ENCODE measurements at places on chromosomes 13 and 19.

GRCh38 chr13:41995946-41996345, 35.0 kb upstream of the VWA8 start:
- no peak for DNase-seq

- DNase-seq, result no peak
Measured at GRCh38 chr19:4061178-4061682, 5.5 kb downstream of the ZBTB7A start.

- no peak for DNase-seq
Measured at GRCh38 chr19:460877-461720, at the start of gene SHC2. TSS of gene SHC2 (minus strand) at chr19:461033. CDS start at chr19:460996, 37 bp downstream.

DNA sequence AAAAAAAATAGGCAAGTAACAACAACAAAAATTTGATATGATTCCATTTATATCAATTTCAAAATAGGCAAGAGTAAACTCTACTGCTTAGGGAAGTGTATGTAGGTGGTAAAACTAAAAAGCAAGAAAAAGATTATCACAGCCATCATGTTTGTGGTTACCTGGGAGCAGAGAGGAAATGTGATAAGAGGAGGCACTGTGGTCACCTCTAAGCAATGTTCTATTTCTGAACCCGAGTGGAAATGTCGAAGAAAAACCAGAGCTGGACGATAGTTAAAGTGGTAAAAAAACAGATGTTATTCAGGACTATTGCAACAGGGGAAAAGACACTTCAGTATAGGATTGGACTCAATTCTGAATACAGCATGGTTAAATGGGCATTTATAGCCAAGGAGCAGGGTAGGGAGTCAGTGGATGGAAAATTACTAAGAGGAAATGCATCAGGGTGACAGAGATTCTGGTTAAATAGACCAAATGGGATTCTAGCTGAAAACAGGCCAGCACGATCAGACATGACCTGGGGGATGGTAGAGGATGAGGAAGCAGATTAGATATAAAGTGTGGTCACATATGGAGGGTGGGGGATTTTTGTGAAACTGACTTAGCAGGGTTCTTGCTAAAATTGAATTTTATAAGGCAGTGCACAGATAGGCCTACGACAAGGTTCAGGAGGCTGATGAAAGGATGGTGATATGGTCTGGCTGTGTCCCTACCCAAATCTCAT, 6.0 kb upstream of the TEX30 start:
- no peak for DNase-seq

DNA sequence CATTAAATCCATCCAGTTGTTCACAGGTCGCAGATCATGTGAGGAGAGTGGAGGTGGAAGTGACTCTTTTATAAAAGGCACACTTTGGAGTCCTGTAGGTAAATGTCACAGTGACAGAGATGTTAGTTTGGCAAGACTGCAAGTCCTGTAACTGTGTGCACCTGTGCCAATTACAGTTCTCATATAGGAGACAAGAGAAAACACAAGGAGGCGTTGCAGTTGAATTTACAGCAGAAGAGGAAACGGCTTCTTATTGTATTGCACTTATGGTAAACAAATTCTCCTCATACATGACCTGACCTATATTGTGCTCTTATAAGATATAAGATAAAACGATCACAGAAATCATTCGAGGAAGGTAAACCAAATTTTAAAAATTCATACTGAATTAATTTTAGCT, 732.8 kb upstream of the SLC10A2 start:
- DNase-seq, result no peak

GRCh38 chr13:109026266-109026665, 396.9 kb downstream of the MYO16 start:
- no peak for DNase-seq

- no peak for DNase-seq
Measured at GRCh38 chr13:42066542-42066941, 18.1 kb downstream of the DGKH start.

DNA sequence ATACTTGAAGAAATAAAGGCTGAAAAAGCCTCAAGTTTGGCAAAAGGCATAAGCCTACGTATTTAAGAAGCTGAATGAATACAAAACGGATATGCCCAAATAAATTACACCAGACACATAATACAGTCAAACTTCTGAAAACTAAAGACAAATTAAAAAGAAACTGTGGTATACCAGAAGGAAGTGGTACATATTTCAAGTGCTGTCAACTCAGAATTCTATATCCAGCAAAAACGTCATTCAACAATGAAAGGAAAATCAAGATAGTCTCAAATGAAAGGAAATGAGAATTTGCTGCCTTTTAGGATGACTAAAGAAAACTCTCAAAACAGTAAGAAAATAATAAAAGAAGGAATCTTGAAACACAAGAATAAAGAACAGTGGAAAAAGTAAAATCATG, 69.5 kb downstream of the POLR1D start:
- DNase-seq, result no peak

GRCh38 chr19:1105008-1105872, 1.4 kb downstream of the GPX4 start:
- DNase-seq, result no peak

DNA sequence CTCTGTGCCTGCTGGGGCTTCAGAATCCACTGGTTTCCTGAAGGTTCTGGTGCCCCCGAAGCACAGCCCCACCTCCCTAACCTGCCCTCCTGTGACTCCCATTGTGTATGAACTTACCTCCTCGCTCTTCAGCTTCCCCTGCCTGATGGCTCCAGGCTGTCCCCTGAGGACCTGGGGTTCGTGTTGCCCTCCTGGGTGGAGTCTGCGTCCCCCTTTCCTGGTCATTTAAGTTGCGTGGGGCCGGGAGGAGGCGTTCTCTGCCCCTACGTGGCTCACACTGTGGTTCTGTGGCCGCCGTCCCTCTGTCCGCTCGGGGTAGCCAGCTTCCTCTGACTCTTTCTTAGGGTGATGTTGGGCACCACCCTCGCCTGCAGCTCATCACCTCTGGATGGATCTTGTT, 13.9 kb downstream of the TFDP1 start:
- DNase-seq, result no peak

- DNase-seq, result no peak
Measured at GRCh38 chr19:5507065-5507909, 52.1 kb downstream of the ZNRF4 start.

GRCh38 chr13:76229281-76229680, 593.2 kb downstream of the LMO7 start:
- no peak for DNase-seq

DNA sequence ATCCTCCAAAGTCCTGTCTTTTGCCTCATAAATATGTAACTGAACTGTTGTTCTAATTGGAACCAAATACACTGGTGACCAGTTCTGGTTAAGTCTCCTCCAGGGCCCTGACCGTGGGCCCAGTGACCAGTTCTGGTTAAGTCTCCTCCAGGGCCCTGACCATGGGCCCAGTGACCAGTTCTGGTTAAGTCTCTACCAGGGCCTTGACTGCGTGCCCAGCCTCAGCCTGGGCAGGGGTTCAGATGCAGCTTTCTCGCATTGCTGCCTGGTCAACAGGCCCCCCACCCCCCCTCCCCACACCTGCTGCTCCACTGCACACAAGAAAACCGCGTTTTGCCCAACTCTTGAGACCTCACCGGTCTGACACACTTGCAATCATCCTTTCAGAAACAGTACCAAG, 3.8 kb upstream of the GRTP1 start:
- no peak for DNase-seq

DNA sequence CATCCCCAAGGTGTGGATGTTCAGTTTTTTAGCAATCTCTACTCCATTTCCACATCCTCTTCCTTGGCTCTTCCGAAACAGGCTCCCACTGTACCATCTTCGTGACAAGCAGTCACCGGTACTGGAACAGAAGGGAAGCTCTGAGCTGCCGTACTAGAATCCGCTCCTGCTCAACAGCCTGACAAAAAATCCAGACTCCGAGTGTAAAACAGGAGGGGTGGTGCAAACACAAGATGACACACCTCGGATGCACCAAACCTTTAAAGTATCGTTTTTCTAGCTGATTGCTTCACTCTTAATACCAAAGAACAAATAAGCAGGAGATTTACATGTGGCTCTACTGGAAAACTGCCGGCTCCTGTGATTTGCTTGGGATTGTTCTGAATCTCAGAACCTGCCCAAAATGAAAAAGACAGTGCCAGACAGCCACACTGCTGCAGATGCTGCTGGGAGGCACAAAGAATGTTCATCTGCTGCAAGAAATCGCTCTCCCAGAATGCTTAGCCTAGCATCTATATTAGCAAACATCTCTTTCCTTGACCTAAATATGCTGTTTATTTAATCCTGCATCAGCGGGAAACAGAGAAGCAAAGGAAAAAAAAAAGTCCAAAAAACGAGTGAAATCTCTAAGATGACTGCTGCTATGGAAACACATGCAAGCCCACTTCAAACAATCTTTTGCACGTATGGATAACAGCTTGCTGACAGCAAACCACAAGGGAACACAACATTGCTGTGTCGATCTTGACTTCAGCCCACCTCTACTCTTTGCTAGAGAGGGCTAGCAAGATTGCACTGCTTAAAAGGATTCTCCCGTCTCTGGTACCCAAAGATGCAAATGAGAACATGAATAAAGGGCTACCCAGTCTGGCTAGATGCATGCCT, 38.0 kb upstream of the DOCK9 start:
- DNase-seq, result no peak

DNA sequence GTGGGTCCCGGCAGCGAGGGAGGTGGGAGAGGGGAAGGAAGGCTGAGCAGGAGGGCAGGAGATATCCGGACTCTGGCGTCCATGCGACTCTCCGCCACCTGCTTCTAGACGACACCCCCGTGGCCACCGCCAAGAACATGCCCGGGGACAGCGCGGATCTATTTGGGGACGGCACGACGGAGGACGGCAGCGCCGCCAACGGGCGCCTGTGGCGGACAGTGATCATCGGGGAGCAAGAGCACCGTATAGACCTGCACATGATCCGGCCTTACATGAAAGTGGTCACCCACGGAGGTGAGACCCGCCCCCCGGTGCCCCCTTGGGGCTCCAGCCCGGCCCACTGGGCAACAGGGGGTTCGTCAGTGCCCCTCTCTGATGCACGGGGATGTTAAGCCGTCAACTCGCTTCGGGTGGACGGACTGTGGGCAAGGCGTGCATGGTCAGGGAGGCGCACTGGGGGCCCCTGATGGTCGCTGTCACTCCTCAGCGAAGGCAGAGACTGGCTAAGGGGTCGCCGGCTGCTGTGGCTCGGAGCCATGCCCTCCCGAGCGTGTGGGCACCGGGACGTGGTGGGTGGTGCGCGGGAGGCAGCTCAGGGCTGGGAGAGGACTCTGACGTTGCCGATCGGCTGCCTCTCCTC, 25.1 kb upstream of the NMRK2 start:
- no peak for DNase-seq

DNA sequence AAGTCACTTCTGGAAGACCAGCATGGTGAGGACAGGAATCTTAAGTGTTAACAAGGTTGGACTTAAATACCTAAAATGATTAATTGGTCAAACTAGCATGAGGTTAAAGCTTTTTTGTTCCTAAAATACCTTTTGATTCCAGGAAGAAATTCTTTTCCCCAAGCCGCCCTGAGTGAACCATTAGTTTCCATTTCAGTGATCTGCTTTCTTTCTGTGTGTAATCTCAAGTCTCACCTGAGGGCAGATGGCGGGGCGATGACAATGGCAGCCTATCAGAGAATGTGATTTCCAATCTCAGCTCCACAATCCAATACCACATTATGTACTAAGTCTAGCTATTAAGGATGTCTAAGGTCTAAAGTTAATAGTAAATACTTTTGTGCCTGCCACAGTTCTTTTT, 390.9 kb upstream of the SGCG start:
- no peak for DNase-seq

DNA sequence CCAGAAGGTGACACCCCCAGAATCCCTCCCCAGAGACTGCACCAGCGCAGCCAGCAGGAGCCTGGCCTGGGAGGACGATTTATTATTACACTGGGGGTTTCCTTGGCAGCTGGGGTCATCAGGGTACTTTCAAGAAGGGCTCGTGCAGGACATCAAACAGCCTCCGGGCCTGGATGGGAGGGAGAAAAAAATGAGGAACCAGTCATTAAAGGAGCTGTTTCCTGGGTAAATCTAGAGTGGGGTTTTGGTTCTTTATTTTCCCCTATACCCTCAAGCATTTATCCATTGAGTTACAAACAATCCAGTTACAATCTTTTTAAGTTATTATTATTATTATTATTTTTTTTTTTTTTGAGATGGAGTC, 3.1 kb downstream of the POLR1G start:
- no peak for DNase-seq

DNA sequence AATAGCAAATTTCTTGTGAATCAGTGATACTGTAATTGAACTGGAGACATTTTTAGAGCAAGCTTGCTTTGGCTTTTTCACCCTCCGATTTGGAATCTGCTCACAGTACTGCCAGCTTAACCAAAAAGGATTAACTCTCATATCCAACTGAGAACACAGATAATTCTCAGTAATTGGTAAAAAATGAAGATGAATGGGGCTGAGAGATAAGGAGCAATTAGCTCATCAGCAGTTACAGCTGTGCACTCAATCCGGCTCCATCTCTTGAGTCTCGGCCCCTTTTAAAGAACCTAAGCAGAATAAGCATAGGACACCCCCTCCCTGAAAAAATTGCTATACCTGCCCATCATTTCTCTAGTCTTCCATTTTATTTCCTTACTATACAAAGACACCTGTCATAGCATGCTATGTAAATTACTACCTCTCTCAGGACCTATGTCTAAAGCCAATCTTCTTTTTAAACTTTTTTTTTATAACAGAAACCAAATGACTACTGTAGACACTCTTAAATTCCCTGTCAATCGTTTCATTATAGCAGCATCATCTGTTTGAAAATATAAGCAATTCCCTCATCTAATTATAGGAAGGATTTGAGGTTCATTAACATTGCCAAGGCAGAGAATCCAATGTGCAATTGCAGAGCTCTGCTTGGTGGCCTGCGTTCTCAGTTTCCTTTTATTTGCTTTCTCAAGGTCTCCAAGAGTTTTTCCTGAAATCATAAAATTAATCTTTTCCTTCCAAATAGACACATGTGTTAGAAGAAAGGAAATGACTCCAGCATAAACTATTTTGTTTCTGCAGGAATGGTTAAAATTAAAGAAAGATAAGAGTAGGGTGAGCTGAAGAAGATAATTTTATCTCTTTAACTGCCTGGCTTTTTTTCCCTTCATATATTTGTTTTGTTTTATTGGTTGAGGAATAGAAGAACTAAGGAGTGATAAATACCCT, 242.1 kb downstream of the DACH1 start:
- no peak for DNase-seq

GRCh38 chr19:18317961-18318800, 4.7 kb downstream of the LSM4 start:
- no peak for DNase-seq

DNA sequence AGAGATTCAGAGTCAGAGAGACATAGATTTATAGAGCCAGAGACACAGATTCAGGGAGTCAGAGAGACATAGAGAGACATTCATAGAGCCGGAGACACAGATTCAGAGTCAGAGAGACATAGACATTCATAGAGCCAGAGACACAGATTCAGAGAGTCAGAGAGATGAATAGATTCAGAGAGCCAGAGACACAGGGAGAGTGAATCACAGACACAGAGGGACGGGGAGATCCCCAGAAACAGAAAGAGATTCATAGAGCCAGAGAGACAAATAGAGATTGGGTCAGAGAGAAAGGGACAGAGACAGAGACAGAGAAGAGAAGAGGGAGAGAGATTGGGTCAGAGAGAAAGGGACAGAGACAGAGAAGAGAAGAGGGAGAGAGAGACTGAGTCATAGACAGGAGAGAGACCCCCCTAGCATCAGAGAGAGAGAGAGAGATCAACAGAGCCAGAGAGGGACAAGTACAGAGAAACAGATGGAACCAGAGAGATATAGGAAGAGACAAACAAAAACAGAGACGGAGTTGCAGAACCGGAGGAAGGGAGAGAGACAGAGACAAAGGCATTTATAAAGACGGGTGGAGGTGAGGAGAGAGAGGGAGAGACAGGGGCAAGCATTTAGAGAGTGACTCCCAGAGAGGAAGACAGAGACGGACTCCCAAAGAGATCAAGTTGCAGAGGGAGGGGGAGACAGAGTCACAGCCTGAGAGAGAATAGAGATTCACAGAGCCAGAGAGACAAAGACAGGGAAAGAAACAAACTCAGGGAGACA, 1.1 kb upstream of the PRKCG start:
- DNase-seq, result no peak

Measured in epithelial cell of prostate (primary cell).